ENCODE measurements at places on chromosomes 2 and 18. TPM values are rescaled to one million over a fixed set of nuclear protein-coding genes. Genes with fewer than 3 reads are reported as not detected.

Gene ATL2
- 70.0 TPM for polyA plus RNA-seq

Gene MAL
- 271 TPM for polyA plus RNA-seq

Gene ATOH8
- 14.8 TPM for polyA plus RNA-seq

Gene CREG2
- polyA plus RNA-seq, result 0.46 TPM

Gene ANKRD30BL
- polyA plus RNA-seq, result 0.56 TPM

Gene SPATA3
- polyA plus RNA-seq, result not detected

Gene COL4A3
- polyA plus RNA-seq, result 34.0 TPM

Gene AQP12A
- polyA plus RNA-seq, result 0.55 TPM

DNA sequence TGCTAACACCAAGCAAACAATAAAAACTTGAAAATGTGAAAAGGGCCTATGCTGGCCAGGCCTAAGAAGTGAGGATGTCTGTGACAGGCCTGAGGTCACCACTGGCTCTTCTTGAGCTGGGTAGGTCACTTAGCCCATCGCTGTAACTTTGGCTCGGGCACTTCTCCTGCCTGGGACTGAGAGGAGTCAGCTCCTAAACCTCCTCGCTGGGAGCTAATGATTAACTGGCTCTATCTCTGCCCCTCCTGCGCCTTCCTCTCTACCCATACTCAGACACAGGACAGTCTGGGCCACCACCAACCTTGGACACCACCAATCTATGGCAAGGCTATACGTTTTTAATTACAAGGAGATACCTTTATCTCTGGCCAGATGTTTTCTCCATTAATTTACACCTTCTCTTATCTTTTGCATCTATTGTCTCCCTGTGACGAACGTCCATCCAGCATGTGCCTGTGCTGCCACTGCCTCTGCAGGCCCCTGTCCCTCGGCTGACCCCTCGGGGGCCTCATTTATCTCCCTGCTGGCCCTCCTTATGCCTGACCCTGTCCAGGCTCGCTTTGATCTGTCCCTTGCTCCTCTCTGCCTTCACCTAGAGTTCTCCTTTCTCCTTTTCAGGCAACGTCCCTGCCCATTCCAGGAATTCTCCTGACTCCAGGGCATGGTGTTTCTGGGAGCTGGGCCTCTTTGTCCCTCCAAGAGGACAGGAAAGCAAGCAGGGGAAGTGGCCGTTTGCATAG is 149.1 kb upstream of the GATA6 start:
- no peak for DNase-seq

DNA sequence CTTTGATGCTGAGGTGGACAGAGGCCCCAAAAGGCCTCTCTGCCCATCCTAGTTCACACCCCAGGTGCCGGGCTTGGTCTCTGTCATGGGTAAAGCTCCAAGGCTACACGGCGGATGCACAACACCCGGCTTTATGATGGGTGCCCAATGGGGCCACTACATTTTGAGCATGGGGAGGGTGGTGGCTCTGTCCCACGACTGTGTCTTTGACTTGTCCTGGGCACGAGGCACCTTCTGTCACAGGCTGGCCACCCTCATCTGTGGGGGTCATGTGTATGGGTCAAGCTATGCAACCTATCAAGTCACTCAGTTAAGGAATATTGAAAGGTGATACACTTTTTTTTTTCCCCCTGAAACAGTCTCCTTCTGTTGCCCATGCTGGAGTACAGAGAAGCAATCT is 63.7 kb downstream of the EDAR start:
- DNase-seq, result no peak

GRCh38 chr18:49569724-49570123 is 7.9 kb downstream of the LIPG start:
- no peak for DNase-seq

GRCh38 chr2:40431600-40431955 is 20.3 kb downstream of the SLC8A1 start:
- DNase-seq, result no peak

DNA sequence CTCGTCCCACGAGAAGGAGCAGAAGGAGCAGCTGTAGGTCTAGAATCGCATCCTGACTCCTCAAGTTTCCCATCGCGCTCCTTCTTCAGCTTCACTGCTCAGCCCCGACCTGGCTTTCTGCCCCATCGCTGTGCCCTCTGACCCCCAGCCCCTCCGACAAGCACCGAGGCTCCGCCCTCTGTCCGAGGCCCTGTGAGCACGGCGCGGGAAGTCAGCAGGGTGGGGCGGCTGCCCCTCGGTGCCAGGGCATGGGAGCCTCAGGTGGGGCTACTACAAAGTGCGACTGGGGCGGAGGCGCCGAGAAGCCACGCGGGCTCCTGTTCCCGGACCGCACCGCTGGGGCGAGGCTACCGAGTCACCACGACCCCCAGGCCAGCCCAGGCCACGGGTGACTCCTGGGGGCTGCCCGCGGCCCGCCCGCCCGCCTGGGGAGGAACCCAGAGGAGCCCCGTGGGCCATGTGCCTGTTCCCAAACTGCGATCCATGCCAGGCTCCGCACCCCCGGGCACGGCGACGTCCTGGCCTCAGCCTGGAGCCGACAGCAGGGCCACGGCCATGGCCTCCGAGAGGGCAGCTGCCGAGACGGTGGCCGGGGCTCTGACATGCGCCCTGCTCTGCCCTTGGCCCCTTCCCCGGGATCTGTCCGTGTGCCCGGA is 36.6 kb upstream of the ID2 start:
- no peak for DNase-seq

DNA sequence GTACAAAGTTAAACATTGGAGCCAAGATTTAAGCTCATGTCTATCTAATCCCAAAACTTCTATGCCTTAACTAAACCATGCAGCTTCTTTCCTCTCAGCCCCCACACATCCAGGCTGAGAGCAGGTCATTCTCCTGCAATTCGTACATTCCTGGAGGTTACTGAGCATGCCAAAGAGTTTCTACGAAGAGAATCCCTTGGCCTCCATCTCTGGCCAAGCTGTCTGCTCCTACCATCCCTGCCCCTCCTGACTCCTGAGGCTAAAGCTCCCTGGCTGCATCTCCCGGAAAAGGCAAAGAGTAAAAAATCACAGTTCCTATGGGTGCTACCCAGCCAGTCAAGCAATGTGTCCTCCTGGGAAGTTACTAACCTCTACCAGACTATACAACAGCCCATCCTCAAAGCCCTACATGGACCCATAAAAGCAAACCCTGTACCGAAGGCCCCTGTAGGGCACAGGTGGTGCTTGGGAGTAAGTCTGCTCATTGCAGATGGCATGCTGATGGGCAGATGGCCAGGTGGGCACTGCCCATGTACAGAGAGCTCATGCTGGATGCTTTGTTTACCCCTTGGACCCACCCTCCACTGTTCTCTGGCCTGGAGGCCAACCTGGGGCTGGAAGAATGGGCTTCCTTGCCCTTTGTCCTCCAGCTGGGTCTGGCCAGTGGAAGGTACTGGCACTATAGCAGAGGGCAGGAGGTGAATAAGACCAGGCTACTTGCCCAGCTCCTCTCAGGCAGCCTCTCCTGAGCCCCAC is 99.5 kb downstream of the TTC32 start:
- peak; percentile 36 for DNase-seq

GRCh38 chr2:217934321-217935131 is 68.3 kb downstream of the TNS1 start:
- no peak for DNase-seq

- DNase-seq, result no peak
Measured at GRCh38 chr18:42192251-42193248, 237.5 kb downstream of the PIK3C3 start.

DNA sequence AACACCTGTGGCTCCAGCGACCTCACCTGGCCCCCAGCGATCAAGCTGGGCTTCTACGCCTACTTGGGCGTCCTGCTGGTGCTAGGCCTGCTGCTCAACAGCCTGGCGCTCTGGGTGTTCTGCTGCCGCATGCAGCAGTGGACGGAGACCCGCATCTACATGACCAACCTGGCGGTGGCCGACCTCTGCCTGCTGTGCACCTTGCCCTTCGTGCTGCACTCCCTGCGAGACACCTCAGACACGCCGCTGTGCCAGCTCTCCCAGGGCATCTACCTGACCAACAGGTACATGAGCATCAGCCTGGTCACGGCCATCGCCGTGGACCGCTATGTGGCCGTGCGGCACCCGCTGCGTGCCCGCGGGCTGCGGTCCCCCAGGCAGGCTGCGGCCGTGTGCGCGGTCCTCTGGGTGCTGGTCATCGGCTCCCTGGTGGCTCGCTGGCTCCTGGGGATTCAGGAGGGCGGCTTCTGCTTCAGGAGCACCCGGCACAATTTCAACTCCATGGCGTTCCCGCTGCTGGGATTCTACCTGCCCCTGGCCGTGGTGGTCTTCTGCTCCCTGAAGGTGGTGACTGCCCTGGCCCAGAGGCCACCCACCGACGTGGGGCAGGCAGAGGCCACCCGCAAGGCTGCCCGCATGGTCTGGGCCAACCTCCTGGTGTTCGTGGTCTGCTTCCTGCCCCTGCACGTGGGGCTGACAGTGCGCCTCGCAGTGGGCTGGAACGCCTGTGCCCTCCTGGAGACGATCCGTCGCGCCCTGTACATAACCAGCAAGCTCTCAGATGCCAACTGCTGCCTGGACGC is 4.9 kb downstream of the GPR35 start:
- DNase-seq, result no peak

DNA sequence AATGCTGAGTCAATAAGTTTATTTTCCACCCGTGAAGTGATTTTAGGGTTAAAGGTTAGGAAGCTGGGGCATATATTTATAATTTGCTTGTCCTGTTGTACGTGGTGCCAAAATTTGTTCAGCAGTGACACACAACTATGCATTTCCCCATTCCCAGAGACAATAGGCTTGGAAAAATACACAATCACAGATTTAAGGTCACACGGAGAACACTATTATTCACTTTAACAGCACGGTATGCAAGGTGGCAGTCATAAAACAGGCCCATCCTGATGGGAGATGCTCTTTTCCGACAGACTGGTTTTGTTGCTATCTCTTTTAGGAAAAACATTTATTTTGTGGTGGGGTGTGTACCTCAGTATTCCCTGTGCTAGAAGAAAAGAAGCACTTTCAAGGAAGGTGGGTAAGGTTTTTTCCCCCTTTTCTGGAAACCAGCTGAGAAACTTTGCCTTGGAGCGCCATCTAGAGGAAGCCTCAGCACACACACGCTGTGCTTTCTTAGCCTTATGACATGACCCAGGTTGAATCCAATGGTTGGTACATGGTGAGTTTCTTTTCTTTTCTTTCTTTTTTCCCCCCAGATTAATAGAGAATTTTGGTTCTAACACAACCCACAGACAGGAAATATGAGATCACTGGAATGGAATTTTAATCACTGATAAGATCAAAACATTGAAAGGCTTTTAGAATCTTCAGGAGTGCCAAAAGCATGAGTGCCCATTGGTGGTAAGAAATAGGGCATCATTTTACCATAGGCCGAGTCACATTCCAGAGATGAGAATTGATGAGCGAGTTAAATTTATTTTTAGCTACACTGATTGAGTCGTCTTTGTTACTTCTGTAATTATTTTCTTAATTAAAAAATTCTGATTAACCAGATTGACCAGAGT is 332.1 kb downstream of the AGPS start:
- DNase-seq, result peak; percentile 69

DNA sequence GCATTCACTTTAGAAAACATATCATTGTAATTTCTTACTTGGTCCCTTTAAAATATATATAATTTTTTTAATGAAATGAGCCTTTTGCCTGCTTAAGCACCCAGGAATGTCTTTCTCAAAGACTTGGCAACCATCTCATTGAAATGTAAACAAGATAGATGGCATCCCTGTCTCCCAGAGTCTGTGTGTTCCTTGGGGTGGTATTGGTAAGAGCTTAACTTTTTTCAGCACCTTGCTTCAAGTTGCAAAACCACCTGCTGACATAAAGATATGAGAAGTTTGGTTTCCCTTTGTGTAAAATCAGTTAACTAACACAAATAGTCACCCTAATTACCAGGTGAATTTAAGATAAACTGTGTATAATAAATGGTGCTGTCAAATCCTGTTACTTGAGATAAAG is 266.9 kb downstream of the DSC3 start:
- DNase-seq, result no peak

DNA sequence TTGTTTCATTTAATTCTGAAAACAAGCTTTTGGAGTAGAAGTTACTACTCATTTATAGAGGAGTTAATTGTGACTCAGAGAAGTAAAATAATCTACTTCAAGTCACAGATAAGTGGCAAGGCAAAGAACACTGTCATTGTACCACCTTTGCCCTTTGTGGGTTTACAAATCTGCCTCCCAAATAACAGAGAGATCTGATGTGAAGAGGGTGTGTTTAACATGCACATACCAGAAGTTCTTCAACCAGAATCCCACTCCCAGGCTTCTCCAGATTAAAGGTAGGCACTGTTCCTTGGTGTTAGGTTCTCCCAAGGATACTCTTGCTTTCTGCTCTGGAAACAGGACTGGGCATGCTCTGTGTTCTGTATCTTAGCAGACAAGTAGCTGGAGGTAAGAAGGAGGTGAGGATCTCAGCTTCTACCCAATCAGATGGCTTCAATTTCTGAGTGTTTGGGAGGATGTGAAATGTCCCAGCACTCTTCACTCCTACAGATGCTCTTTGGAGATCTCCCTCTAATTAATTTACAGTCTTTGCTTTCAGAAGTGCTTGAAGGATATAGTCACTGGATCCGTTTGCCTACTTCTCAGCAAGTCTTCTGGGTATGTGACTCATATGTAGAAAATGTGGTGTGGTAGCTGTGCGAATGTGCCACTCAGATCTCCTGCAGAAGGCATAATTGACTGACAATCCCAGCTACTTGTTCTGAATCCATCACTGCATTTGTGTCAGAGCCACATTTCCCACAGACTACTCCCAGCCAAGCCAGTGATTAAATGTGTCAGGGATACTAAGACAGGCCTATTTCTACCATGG is 111.1 kb downstream of the KLHL14 start:
- DNase-seq, result no peak

GRCh38 chr18:47531717-47532116 is 280.3 kb upstream of the SKOR2 start:
- peak; percentile 12 for DNase-seq

GRCh38 chr2:134152045-134153010 is 101.5 kb upstream of the MGAT5 start:
- no peak for DNase-seq

DNA sequence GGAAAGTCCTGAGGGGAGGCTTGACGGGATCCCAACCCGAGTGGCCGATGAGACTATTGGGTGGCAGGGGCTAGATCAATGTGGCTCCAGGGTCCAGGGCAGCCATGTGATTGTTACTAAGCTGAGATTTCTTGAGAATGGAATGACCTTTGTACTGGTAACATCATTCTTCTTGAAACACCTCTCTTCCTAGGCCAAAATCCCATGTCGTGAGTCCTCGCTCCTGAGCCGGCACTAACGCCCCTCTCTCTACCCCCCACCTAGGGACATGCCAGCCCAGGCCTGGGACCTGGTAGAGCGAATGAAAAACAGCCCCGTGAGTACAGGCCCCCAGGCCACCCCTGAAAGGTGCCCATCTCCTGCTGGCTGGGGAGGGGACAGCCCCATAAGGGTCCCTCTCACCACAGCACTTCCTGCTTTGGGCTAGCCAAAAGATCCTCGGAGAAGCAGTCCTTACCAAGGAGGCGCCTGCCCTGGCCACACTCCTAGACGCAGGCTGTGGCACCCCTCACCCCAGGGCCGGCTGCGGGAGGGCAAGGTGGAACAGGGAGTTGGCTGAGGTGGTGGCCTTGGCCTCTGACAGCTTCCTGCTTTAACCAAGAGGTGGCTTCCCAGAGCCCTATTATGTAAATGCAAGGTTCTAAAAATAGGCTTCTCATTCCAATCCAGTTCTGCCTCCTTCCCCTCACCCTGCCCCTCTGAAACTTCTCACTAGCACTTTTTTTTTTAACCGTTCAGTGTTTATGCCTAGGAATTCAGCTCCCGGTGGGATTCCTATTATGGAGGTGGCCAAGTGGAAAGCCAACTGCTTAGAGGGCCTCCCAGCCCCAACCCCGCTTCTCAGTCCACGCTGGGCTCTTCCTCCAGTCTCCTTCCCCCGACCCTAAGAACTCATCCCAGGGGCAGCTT is 126.6 kb upstream of the PPP1CB start:
- DNase-seq, result no peak

Measured in renal cortex interstitium (tissue), 15 donors.